ENCODE measurements at places on chromosomes 4 and X.

- DNase-seq, result no peak
Measured at GRCh38 chr4:107747748-107748486, 27.9 kb upstream of the PAPSS1 start.

- DNase-seq, result no peak
Measured at GRCh38 chr4:46946919-46947536, 38.0 kb upstream of the COX7B2 start.

GRCh38 chrX:45258731-45259402 is 58.2 kb upstream of the DIPK2B start:
- no peak for DNase-seq

DNA sequence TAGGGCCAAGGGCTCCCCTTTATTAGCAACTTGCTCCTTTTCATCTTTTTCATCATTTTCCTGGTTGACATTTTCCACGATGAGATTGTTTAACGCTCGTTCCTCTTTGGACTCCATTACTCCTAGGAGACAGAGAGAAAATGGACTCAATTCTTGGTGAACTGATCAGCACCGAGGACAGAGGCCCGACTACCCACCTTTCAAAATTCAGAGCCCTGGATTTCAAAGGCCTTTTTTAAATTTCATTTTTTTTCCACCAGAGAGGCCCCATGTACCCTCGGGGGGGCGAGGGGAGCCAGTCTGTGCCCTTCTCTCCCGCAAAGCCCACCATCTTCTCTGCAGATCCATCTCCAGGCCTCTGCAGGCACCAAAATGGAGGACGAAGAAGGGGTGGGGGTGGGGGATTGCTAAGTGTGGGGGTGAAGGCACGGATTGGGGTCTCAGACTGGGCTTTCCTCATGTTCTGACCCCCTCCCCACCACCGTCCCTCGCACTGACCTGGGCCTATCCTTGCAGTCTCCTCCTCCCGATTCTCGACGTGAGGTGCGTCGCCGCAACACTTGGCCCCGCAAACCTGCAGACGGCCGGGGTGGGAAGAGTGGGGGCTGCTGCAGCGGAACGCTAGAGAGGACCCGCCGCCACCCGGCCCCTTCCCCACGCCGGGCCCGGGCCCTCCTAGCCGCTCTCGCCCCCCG is 783 bp downstream of the BEX2 start:
- DNase-seq, result no peak

DNA sequence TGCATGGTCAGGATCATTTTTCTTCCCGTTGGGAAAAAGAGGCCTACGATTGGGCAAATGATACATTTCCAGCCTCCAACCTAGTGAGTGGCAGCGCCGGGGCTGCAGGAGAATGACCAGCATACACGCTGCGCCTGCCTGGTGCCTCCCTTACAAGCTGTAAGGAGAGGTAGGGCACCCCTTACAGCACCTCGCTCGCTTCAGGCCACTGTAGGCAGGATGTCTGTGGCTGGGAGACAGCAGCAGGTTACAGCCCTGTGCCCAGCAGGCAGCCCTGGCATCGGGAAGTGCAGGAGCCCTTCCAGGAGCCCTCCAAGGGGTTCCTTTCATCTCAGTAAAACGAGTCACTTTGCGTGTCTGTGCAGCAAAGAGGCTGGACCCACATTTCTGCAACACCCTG is 88.4 kb downstream of the EVC start:
- DNase-seq, result no peak

DNA sequence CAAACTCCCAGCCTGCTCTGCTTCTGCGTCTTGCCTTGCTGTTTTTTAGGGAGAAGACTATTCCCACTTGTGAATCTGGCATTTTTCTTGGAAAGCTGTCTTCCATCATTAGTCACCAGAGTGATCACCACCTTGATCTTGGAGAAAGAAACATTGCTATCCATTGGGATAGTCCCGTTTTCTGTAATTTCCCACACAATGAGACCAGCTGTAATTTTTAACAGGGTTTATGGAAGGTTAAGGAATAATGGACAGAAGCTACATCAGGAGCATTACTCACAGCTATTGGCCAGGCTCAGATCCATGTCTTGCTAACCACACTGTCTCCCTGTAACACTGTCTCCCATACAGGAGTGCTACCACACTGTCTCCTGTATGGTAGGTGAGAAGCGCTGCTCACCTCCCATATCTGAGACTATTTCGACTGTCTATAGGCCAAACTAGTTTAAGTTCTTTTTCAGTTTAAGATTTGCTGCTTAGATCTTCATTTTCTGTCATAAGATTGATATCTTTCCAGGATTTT is 523.0 kb downstream of the SPRY1 start:
- no peak for DNase-seq

GRCh38 chrX:66016905-66017658 is 22.8 kb downstream of the VSIG4 start:
- no peak for DNase-seq

GRCh38 chrX:53357799-53358530 is 64.5 kb downstream of the SMC1A start:
- no peak for DNase-seq

DNA sequence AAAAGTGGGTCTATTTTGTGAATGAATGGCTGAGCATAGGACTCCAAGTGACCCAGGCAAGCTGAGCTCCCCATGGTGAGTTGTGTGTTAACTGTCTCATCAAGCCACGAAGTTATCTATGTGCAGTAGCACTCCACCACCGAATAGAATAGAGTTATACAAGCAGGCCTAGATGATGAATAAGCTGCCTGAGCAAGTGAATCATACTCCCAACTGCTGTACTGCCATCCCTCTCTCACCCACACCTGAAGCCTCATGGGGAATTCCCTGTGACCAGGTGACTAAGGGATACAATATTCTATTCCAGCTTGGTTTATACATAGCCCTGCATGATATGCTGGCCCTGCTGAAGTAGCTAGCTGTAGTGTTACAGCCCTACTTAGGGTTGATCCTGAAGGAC is 38.7 kb downstream of the KDM5C start:
- DNase-seq, result no peak

GRCh38 chr4:53489279-53489889 is 101.9 kb downstream of the LNX1 start:
- DNase-seq, result no peak

GRCh38 chrX:57313583-57314215 is 27.2 kb downstream of the FAAH2 start:
- no peak for DNase-seq

- DNase-seq, result no peak
Measured at GRCh38 chr4:54073271-54073880, 9.0 kb upstream of the CHIC2 start.

DNA sequence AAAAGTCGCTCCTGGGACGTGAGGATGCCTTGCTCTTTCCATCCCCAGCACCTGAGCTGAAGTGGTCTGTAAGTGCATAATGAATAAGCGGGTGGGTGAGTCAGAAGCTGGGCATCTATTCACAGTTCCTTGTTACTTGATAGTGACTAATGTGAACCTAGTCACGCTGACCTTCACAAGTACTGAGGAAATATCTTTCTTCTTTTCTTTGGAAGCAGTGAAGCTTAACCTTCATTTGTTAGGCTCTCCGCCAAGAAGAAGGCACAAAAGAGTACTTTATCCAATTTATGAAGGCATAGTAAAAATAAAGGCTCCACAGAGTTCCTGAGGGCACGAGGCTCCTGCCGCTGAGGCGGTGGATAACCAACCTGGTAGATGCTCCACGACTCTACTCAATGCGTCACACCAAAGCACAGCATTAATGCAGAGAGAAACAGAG is 475.7 kb upstream of the SLIT2 start:
- DNase-seq, result peak; percentile 72

GRCh38 chr4:38279077-38279476 is 318.9 kb downstream of the PTTG2 start:
- DNase-seq, result no peak

DNA sequence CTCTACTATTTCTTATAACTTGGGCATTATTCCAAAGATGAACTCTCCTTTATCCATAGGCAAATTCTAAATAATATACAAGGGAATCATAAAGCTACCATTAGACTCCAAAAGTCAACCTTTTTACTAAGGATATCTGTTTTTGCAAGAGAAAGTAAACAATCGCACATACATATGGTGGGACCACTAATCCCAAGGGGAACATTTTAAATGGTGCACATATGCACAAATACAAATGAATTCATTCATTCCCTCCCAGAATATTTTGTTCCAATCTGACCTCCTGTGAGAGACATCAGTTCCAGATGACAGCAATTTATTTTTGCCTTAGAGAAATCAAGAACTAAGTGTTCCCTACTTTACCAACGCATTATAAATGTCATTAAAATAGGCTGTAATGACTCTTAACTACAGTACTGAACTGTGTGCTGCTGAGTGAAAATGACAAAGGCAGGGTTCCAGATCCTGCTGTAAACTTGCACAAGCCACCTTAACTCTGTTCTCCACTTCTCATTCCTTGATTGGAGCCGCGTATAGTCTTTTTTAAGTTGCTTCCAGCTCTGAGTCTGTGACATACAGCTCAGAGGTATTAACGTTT is 2.0 kb downstream of the DHX15 start:
- DNase-seq, result no peak

GRCh38 chr4:139978692-139979091 is 175.3 kb downstream of the MAML3 start:
- DNase-seq, result no peak

GRCh38 chrX:19855700-19856381 is 31.6 kb downstream of the SH3KBP1 start:
- no peak for DNase-seq

GRCh38 chrX:45954026-45954425 is 591.2 kb downstream of the ZNF674 start:
- no peak for DNase-seq

DNA sequence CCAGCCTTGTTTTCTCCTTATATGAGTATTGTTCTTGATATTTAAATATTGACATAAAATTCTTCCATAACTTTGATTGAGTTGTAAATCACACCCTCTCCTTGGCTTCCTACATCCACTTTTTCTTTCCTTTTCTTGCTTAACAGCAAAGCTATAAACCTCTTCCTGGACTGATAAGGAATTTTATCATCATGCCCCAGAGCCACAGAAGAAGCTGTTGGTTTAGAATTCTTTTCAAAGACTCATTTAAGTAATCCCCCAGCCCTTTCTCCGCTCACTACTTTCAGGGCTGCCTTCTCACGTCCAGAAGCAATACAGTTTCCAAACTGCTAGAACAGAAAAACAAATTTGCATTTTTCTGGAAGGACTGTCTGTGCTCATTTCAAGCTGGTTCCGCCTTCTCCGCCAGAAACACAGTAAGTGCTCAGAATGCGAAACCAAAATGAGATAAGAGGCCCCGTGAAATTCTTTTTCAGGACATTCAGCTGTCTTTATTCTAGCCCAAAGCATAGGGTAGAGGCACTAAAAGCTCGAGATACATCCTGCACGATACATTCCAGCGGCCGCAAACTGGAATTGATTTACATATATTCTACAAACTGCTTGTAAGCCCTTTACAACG is 849 bp downstream of the MID1 start:
- no peak for DNase-seq

- DNase-seq, result no peak
Measured at GRCh38 chr4:56181140-56181953, 205.9 kb downstream of the AASDH start.

DNA sequence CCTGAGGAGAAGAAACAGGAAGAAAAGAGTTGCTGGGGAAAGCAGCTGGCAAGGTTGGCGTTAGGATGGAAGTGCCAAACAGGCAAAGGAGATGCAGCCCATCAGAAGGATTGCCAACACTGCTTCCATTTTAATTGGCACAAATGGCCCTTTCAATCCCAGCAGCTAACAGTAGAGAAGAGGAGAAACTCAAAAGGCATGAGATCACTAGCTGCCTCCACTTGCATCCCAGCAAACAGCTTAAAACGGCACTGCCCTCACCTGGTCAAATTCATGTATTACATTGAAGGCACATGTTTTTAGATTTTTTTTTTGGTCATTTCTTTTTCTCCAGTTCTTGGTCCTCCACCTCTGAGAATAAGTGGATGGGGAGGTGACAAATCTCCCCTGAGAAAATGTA is 14.9 kb upstream of the LOC101059915 start:
- DNase-seq, result peak; percentile 2

GRCh38 chr4:16240300-16240699 is 14.0 kb upstream of the TAPT1 start:
- no peak for DNase-seq

DNA sequence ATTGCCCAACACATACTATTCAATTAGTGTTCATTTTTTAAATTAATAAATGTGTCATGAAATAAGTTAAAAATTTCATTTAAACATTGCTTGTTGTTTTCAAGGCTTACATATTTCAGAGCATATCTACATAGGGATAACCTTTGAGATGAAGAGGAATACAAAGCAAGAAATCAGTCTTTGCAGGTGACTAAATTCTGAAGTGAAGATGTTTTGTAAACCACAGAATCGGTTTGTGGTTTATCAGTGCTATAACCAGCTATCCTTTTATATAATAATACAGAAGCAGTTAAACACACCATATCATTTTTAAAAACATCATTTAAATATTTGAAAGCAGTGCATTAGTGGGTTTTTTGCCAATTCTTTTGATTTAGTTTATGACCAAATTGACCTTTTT is 26.9 kb downstream of the FAM241A start:
- DNase-seq, result no peak

DNA sequence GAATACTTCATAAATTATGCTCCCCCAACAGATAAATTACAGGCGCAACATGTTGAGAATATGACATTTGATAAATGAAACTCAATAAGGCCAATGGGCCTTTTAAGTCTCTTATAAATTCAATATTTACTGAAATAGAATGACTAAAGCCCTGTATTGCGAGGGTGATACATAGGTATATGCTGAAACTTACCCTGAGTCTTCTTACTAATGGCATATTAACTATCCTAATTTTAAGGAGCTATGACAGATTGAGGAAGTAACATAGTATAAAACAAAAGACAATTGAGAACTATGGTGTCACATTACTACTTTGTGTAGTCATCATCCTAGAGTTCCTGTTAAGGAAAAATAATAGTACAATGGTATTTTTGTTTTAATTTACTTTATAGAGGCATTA is 440.7 kb downstream of the IL15 start:
- DNase-seq, result no peak
